ENCODE measurements at places on chromosomes 6 and 20.

GRCh38 chr6:24905483-24905882 is 30.3 kb downstream of the RIPOR2 start:
- H3K4me1 ChIP-seq, result peaks cover 32% of the 10 kb centered on the region
- peaks cover 23% of the 10 kb centered on the region for H3K27me3 ChIP-seq
- H3K4me3 ChIP-seq, result no peak overlapping the region
- DNase-seq, result no peak

GRCh38 chr20:64165866-64166600 is 1.8 kb downstream of the MYT1 start:
- peaks cover 74% of the 10 kb centered on the region for H3K27me3 ChIP-seq
- H3K27ac ChIP-seq, result no peak overlapping the region
- no peak for DNase-seq
- H3K4me3 ChIP-seq, result no peak overlapping the region
- H3K4me1 ChIP-seq, result no peaks in the 10 kb centered on the region
- no peaks in the 10 kb centered on the region for H3K36me3 ChIP-seq

DNA sequence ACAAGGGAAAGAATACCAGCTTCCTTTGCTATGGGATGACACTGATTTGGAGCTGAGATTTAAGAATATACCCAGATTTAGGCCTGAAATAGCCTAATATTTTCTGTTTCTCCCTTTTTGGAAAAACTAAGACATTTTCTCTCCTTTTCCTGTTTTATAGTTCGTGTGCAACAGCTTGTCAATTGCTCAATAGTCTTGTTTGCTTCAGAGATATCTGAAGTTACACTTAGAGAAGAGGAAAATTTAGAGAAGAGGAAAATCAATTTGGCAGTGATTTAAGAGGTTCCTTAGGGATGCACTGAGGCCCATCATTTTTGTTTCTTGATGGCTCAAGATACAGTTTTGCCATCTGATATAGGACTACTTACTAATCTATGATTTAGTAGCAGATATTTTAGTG is 398.6 kb downstream of the RFPL4B start:
- H3K27me3 ChIP-seq, result peaks cover 2% of the 10 kb centered on the region
- no peaks in the 10 kb centered on the region for H3K36me3 ChIP-seq
- no peak overlapping the region for H3K4me3 ChIP-seq
- DNase-seq, result no peak
- H3K4me1 ChIP-seq, result no peaks in the 10 kb centered on the region

GRCh38 chr6:22801831-22802230 is 232.5 kb downstream of the HDGFL1 start:
- no peaks in the 10 kb centered on the region for H3K36me3 ChIP-seq
- no peaks in the 10 kb centered on the region for H3K27me3 ChIP-seq
- no peak for DNase-seq

DNA sequence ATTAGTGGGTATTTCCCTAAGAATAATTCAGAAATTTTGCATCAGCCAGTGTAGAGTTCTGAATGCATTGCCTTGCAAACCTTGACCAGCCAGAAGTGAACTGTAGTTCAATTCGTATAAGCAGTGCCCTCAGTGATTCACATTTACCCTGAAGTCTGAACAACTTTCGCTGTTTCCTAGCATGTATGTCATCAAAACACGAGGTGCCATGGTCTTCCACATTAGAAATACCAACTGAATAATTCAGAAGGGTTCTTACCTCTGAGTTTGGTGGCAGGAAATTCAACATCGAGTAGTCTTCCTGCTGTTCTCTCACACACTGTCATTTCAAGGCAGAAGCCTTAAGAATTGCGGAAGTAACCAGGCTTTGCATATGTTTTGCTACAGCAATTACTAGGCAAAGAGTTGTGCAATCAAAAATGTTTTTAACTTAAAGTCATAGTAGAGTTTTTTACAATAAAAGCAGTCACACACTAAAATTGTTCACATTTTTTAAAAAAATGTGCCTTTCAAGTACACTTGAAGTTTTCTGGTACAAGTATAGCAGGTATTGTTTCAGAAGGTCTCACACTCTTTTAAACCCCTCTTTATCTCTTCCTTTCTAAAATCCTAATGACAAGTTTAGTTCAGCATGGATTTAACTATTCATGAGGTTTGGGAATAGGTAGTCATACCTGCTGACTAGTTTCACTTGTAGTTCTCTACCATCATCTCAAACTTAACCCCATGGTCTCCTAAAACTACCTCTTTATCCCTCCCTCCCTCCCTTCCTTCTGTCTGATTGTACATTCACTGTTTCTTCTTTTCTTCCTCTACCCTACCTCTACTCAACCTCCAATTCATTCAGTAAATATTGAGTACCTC is 118.3 kb downstream of the STXBP5 start:
- no peak overlapping the region for H3K27ac ChIP-seq
- no peaks in the 10 kb centered on the region for H3K27me3 ChIP-seq
- H3K4me3 ChIP-seq, result no peak overlapping the region
- no peaks in the 10 kb centered on the region for H3K4me1 ChIP-seq
- H3K36me3 ChIP-seq, result peaks cover 19% of the 10 kb centered on the region

- no peak overlapping the region for H3K27ac ChIP-seq
- H3K36me3 ChIP-seq, result no peaks in the 10 kb centered on the region
- DNase-seq, result no peak
- no peak overlapping the region for H3K4me3 ChIP-seq
- no peaks in the 10 kb centered on the region for H3K4me1 ChIP-seq
Observed at GRCh38 chr6:77332915-77333623, 130.2 kb downstream of the HTR1B start.

- DNase-seq, result no peak
- no peak overlapping the region for H3K4me3 ChIP-seq
- no peaks in the 10 kb centered on the region for H3K27me3 ChIP-seq
Observed at GRCh38 chr6:30802731-30803130, 58.4 kb upstream of the IER3 start.

All from type B pancreatic cell (in vitro differentiated cells).